ENCODE measurements at places on chromosomes 2 and 18.

DNA sequence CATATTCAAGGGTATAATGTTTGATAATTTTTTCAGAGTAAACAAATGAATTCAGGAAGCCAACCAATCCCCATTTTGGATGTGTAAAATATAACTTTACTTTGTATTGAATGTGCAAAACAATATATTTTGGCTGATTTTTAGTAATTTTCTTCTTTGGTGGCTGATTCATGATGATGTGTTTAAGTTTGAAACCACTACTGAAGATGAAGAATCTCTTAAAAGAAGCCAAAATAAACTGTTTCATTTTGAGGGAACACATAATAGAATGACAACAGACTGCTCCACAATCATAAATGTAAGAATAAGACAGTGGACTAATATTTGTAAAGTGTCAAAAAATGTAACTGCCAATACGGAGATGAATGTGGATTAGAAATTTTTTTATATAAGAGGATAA is 52.5 kb upstream of the TRIM43 start:
- DNase-seq, result no peak

- DNase-seq, result no peak
Measured at GRCh38 chr2:160114020-160114419, 51.6 kb upstream of the PLA2R1 start.

DNA sequence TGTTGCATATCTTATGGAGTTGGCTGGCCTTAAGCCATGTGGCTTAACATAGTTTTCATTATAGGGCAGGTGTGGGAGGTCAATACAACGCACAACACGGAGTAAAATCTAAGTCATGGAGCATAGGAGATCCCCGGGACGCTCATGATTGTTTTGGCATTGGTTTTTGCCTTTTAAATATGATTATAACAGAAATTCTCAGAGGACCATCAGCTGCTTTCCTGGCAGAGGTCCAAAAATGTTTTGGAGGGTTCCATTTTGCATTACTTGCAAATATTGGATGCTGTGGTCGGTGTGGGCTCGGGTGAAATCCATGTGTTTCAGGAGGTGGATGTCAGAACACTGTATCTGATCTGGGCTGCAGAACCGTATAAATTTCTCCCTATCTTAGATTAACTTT is 3.4 kb downstream of the NCOA1 start:
- no peak for DNase-seq

- DNase-seq, result no peak
Measured at GRCh38 chr2:43460611-43461365, 135.1 kb downstream of the THADA start.

DNA sequence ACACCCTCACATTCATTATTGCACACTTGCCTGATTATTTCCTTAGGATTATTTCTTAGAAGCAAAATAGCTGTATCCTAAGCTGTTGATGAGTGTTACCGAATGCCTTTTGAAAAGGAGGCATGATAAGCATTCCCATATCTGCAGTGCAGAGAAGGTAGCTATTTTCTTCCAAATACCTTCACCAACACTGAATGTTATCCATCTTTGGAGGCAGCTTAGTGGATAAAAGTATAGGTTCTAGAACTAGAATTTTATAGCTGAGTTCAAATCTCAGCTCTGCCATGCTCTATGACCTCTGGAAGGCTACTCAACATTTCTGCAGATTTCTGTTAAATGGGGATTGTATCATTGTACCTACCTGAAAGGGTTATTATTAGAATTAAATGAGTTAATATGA is 185.0 kb upstream of the CCDC150 start:
- DNase-seq, result no peak

DNA sequence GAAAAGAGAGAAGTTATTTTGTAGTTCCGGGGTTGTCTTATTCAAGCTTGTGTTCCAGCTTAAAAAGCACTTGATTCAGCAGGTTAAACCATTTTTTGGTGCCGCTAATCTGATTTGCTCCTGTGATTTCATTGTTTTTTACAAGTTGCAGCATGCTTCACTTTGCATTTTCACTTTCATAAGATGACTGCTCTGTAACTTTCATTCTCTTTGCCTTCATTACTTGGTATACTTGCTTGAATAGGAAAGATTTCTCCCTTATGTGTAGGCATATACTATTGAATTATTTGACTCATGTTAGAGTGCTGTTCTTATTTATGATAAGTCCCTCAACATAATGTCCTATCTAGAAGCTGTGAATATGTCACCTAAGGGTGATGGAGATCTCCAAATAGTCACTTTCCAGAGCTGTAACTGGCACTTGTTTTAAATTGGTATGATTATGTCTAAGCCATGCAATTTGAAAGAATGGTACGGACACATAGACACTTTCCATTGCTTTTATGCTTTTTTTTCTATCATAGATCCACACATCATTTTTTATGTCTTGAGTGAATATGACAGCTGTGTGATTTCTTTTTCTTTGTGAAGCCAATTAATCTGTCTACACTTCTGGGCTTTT is 254.5 kb downstream of the DSEL start:
- no peak for DNase-seq

DNA sequence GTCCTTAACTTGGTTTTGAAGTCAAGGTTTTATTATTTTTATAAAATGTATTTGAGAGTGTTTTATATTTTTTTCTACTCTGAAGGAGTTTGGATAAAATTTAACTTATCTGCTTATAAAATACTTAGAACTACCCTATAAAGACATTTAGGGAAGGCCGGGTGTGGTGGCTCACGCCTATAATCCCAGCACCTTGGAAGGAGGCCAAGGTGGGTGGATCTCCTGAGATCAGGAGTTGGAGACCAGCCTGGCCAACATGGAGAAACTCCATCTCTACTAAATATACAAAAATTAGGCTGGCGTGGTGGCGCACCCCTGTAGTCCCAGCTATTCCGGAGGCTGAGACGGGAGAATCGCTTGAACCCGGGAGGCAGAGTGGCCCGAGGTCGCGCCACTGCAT is 486.4 kb downstream of the DSC3 start:
- no peak for DNase-seq

- DNase-seq, result no peak
Measured at GRCh38 chr2:153601812-153602211, 123.2 kb upstream of the RPRM start.

GRCh38 chr18:73462092-73462491 is 594.3 kb upstream of the NETO1 start:
- no peak for DNase-seq

DNA sequence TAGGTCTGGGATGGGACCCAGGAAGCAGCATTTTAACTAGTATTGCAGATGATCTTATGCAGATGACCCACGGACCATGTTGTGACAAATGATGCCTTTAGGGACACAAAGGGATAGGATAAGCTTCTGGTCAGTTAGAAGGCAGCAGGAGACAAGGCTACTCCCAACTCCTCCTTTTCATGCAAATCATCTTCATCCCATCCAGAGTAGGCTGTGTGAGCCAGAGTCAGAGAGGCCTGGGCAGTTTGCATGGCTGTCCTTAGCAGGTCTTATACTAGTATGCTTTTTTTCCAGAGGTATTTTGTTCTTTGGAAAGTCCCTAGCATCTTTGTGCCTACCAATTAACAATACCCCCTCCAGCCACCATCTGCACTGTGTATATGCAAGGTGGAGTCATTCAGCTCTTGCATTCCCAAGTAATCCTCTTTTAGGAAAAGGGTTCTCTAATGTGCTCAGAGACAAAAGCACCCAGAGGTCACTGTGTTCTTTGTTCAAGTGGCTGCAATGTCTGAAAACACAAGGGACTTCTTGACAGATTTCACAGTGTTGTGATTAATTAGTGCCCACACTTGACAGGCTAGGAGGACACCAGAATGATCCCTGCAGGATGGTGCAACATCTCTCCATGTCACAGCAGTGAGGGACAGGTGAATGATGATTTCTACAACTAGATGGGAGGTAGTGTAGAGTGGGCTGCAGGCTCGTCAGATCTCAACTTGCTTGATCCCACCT is 225.8 kb downstream of the NCKAP5 start:
- DNase-seq, result no peak

DNA sequence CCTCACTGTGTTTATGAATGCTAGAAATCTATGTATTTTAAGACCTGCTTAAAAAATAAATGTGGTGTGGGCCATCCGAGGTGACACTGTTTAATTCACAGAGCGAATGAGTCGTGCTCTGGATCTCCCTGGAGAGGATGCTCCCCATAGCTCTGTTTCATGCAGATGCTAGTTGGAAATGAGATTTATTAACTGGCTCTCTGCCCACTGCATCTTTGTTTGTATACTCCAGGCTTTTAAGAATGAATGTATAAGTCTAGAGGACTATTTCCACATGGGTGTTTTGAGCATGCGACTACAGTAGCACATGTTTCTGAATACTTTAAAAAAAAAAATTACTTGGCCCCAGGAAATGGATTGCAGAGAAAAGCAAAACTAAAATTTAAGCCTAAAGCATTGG is 3.9 kb downstream of the MAPRE2 start:
- no peak for DNase-seq

DNA sequence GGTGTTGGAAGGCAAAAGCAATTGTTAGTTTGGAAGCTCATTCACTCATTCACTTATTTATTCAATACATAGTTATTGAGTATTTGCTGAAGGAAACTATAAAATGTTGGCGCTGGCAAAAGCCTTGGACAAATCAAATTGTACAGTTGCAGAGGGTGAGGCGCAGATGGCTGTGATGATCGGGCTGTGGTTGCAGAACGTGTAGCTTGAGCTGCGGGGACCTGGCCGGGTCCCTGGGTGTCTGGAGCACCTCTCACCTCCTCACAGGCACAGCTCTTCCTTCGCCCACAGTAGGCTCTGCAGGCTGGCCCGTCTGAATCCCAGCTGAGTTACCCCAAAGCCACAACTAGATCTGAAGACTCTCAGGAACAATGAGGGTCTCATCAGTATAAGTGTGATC is 72.7 kb downstream of the LDLRAD4 start:
- DNase-seq, result no peak

DNA sequence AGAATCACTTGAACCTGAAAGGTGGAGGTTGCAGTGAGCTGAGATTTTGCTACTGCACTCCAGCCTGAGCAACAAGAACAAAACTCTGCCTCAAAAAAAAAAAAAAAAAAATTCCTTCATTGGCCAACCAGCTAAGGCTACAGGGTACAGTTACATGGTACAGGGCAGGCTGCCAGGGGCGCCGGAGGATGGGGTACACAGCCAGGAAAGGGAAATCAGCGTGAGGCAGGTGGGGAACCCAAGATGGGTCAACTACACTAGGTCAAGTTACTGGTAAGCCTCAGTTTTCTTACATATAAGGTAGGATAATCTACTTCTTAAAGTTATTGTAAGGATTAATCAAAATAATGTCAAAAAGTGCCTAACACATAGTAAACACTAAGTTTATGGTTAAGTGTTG is 142.6 kb upstream of the MSH6 start:
- no peak for DNase-seq

DNA sequence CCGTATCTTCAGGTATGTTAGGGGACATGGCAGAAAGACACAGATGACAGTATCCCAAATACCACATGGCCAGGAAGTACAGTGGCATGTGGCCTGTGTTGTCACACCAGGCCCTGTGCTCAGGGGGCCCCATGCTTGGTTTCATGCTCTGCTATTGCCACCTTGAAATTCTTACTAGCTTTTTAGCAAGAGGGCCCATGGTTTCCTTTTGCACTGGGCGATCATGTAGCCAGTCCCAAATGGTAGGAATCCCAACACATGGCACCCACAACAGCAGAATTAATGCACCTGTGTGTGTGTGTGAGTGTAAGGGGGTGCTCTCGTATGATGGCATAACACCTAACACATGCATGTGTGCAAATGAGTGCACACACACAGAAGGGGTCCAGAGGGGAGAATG is 39.2 kb downstream of the MYO7B start:
- no peak for DNase-seq

DNA sequence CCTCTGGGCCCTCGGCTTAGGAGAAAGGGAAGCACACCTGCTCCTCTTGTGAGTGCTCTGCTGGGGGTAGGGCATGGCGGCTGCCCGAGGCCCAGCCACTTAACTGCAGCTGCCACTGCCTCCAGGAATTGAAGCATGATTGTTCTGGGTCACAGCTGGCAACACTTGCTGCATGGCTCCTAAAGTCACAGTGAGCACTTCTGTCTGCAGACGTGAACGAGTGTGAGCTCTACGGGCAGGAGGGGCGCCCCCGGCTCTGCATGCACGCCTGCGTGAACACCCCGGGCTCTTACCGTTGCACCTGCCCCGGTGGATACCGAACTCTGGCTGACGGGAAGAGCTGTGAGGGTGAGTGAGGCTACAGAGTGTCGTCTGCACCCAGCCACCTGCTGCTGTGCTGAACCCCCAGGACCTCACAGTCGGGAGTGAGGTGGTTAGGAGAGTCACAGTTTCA is 44.4 kb downstream of the FBLN7 start:
- no peak for DNase-seq

DNA sequence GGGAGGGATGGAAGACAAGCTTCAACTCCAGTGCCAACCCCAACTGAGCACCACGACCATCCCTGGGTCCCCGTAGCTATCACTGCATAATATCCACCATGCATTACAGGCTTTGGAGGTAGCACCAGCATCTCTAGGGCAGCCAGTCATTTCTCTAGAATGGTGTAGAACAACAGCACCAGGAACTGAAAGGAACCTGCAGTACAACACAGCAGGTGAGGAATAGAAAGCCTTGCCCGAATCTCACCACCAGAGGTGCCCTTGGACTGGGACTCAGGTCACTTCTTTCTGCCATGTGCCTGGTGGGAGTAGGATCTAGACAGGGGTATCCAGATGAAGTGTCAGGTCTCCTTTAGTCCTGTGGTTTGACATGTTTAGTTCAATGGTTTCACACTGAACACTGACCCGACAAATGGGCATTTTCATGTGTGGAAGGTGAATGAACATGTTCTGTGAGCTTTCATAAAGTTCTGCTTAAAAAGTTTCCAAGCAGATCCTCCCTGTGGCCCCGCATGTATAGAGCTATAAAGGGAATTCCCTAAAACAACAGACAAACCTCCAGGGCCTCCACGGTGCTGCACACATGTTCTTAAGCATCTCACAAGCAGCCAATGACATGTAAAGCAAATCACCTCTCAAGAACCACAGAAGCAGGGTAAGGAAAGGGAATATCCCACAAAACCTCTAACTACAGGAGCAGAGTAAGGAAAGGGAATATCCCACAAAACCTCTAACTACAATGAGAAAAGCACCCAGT is 208.3 kb downstream of the AFF3 start:
- no peak for DNase-seq

GRCh38 chr2:189751080-189751658 is 11.4 kb downstream of the OSGEPL1 start:
- no peak for DNase-seq

Data from stimulated activated CD8-positive, alpha-beta memory T cell treated with anti-CD3 and anti-CD28 coated beads, Interleukin-15, amount 100 ng/mL, for 24 hours (primary cell).